Erythroblast (primary cell): ENCODE measurements at places on chromosomes 3 and 15.
A peak's percentile ranks its signal among the peaks of the same experiment; 100 is the strongest.

DNA sequence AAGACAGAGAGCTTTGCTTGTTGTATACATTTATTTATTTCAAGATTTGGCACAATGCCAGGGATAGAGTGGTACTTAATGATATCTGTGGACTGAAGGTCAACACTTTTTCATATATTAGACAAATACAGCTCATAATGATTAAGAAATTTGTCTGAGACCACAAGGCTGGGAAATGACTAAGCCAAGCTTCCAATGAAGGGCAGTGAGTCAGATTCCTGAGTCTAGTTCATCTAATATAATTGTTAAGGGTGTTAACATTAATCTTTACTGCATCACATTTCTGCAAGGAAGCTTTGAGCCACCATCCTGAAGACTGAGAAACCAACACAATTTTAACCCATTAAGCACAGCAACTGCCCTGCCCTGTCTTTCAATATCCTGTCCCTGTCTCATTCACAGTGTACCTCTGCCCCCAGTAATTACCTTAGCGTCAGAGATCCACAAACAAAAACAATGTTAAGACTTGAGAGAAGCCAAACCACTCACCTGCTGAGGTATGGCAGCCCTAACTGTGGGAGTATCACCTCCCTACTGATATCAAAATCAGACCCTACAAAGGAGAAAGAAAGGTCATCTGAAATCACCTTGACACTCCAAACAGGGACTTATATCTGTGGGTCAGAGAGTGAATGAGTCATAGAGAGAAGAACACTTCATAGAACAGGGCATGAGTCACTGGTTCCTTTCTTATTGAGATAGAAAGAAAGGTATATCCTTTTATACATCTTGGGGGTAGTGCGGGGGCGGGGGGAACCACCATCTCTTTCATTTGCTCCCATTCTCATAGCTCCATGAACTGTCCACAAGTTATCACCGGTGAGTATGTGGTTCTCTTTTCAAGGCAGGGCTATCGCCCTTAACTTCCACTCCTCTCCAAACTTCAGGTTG lies 74.7 kb downstream of the MAGI1 start:
- DNase-seq, result no peak

GRCh38 chr3:5560199-5560598 lies 372.7 kb downstream of the EDEM1 start:
- DNase-seq, result no peak

GRCh38 chr3:55244247-55244646 lies 242.9 kb downstream of the WNT5A start:
- no peak for DNase-seq

GRCh38 chr3:33942483-33943150 lies 144.2 kb downstream of the PDCD6IP start:
- no peak for DNase-seq

DNA sequence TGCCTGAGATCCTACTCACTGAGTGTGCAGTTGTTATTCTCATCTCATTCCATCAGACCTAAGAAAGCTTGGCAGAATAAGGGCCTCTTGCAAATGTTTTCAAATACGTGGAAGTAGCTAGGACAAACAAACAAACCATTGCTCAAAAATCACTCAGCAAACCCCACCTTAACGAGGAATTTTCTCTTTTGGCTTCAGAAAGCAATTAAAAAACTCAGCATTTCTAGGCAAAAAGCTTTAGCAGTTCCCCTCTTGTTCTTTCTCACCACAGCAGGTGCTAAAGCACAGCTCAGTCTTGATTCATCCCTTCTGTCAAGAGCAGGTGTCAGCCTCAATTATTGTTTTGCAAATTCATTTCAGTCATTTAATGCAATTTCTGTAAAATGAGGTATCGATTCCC lies 58.6 kb upstream of the NUDT16 start:
- no peak for DNase-seq

DNA sequence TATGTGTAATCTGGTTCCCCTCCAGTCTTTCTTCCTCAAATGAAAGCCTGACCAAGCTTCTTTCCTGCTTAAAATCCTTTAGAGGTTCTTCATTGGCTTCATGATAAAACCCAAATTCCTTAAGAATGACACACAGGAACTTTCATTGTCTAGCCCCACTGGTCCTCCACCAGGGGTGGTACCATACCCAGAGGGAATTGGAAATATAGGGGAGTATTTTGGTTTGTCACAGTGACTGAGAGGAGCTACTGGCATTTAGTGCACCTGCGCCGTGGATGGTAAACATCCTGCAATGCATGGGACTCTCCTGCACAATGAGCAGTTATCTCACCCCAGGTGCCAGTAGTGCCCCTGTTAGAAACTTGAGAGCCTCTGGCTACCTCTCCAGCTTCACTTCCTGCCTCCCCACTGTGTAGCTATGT lies 10.8 kb downstream of the ZWILCH start:
- DNase-seq, result no peak

DNA sequence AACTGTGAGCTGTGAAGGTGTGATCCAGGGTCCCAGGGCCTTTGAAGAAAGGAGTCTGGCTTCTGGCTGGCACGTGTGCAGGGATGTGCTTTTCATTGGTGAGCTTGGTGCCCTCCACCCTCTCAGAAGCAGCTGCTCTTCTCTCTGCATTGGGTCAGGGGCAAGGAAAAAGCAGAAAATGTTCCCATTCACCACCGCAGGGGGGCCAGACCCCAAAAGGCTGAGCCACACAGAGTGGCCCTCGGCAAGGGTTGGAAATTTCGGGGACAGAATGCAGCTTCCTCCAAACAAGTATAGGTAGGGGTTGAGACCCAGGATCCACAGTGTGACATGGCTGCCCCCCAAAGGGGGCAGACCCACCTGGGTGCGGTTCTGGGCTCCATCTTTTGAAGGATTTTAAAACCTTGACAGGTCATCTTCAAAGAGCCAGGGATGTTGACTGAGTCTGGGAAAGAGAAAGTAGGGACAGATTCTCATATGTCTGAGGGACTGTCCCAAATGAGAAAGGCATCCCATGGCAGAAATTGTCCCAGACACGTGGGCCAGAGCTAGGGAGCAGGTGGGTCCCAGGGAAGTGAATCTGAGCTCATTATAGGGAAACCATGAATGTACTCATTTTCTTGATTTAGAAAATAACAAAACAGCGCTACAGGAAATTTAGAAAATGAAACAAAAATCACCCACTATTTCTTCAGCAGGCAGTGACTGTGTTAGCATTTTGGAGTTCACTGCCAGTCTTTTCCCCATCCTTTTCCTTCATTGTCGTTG lies 2.7 kb downstream of the CSK start:
- no peak for DNase-seq

GRCh38 chr3:23671851-23672589 lies 133.7 kb upstream of the UBE2E1 start:
- no peak for DNase-seq

- no peak for DNase-seq
These were observed 66.5 kb downstream of the MBNL1 start for GRCh38 chr3:152335273-152335672.

GRCh38 chr3:149908424-149908957 lies 62.2 kb downstream of the PFN2 start:
- DNase-seq, result no peak

GRCh38 chr3:100105501-100105900 lies 8.8 kb downstream of the FILIP1L start:
- DNase-seq, result peak; percentile 29

DNA sequence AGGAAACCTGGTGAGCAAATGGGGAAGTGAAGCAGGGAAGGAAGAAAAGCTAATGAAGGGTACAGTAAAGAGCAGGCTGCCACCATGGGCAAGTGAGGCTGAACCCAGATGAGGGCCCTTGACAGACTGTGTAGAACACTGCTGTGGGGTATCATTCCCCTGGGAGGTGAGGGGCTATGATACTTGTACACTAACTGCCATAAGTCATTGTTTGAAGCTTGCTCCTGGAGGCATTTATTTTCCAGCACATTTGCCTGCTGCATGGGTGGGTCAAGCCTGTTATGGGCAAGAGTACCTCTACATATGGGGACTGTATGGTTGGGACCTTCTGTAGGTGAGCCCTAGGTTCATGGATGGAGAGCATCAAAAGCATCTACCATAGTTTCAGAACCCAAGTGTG lies 57.4 kb downstream of the POMGNT2 start:
- DNase-seq, result no peak

DNA sequence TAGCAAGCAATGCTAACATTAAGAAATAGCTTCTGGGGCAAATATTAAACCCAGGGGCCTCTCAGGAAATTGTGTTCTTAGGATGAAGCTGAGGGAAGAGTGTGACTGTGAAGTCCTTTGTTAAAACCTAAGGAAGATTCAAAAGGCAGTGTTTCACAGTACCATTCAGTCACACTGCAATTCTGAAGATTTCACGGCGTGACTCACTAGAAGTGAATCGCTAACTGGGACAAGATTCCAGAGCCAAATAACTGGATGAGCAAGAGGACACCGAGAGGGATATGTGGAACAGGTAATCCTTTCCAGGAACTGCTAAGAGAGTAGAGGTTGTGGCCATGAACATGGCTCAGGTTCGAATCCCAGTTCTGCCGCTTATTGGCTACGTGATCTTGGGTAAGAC lies 61.8 kb upstream of the SMAD3 start:
- DNase-seq, result no peak

DNA sequence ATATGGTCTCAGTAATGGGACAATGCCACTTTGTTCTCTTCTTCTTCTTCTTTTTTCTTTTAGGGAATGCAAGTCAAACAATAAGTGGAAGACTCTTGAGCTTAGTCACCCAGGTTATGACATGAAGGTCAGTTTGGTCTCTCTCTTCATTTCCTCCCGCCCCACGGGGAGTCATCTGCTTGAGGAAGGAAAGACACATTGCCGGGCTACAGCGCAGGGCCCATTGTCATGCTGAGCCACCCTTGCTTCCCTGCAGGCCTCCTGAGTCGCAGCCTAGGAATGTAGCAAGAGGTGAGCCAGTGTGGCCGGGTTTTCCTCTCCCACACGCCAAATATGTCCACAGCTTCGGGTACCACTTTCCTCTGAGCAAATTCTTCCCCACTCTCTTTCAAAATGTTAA lies 47.6 kb downstream of the RAP2B start:
- no peak for DNase-seq

GRCh38 chr3:182886497-182886896 lies 93.2 kb downstream of the ATP11B start:
- no peak for DNase-seq

DNA sequence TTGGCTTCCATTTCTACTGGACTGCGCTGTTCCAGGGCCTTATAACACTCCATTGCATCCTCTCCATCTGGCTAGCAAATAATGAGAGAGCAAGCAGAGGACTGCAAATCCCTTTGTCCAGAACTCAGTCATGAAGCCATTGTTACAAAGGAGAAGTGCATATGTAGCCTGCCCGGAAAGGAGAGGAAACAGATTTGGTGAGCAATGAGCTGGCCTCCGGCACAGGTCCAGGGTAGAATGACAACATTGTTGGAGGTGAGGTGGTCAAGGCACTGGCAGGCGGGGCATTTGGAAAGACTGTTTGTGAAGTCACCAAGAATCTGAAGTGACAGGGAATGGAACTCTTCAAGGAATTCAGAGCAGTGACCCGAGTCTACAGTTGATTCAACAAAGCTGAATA lies 25.0 kb upstream of the ATP1B3 start:
- no peak for DNase-seq

DNA sequence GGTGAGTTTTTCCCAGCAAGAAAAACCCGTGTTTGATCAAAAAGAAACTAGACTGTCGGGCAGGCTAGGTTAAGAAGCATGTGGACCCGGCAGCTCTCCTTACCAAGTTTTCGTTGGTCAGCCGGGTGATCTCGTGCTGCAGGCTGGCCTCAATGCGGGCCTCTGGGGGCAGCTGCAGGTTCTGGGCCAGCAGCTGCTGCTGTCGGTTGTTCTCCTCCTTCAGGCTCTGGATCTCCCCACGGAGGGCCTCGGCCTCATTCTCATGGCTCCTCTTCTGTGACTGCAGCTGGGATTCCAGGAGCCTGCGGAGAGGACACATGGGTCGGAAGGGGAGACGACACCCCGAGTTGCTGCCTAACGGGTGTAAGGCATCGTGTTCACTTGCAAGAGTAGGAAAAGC lies 44.5 kb upstream of the MYO5C start:
- no peak for DNase-seq

- DNase-seq, result no peak
These were observed 454.6 kb upstream of the ARPP21 start for GRCh38 chr3:35184775-35185174.

- no peak for DNase-seq
These were observed 244.5 kb upstream of the STT3B start for GRCh38 chr3:31288224-31288623.

- DNase-seq, result no peak
These were observed 7.7 kb downstream of the POU1F1 start for GRCh38 chr3:87268646-87269211.

GRCh38 chr3:197936819-197937384 lies 13.1 kb upstream of the RPL35A start:
- DNase-seq, result no peak

- DNase-seq, result no peak
These were observed 329.8 kb downstream of the THSD4 start for GRCh38 chr15:71444866-71445590.

GRCh38 chr3:83065851-83066460 lies 1304.5 kb upstream of the GBE1 start:
- DNase-seq, result no peak

DNA sequence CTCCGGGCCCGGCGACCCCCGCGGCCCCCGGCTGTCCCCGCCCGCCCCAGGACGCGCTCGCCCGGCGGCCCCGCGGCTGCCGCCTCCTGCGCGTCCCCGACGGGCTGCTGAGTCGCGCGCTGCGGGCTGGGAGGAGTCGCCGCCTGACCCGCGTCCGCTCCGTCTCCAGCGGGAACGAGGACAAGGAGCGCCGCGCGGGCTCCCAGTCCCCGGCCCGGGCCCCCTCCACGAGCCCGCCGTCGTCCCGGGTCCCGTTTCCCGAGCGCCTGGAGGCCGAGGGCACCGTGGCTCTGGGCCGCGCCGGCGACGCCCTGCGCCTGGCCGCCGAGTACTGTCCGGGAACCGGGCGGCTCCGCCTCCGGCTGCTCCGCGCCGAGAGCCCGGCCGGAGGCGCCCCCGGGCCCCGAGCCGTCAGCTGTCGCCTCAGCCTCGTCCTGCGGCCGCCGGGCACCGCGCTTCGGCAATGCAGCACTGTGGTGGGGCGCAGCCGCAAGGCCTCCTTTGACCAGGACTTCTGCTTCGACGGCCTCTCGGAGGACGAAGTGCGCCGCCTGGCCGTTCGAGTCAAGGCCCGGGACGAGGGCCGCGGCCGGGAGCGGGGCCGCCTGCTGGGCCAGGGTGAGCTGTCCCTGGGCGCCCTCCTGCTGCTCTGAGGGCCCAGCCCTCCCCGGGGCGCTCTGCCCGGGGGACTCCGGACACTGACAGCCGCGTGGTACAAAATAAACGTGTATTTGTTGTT lies 1.5 kb downstream of the C2CD4A start:
- DNase-seq, result peak; percentile 46

GRCh38 chr3:106734712-106735111 lies 642.5 kb upstream of the CCDC54 start:
- DNase-seq, result no peak

- no peak for DNase-seq
These were observed 10.4 kb downstream of the THBS1 start for GRCh38 chr15:39591141-39591895.

GRCh38 chr3:136177876-136178275 lies 18.3 kb downstream of the MSL2 start:
- DNase-seq, result no peak
